Right ventricle myocardium superior (tissue), 1 donor: ENCODE measurements at places on chromosomes 5 and 9.

DNA sequence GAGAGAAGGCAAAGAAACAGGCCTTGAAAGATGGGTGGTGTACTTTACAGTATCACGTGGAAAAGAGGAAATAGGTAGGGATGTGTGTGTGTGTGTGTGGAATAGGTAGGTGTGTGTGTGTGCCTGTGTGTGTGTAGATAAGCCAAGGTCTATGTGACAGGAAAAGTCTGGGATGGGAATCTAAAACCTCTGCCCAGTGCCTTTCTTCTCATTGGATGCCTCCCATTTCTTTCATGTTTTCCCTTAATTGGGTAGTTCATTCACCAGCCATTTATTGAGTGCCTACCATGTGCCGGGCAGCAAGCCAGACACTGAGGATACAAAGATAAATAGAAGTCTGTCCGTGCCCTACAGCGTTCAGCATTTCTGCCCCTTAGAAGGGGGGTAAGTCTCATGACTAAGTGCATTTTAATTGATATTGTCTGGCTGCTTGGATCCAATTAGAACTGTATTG is 1.0 kb downstream of the URM1 start:
- DNase-seq, result no peak

- DNase-seq, result no peak
Observed at GRCh38 chr9:133090187-133090586, 28.4 kb downstream of the CEL start.

DNA sequence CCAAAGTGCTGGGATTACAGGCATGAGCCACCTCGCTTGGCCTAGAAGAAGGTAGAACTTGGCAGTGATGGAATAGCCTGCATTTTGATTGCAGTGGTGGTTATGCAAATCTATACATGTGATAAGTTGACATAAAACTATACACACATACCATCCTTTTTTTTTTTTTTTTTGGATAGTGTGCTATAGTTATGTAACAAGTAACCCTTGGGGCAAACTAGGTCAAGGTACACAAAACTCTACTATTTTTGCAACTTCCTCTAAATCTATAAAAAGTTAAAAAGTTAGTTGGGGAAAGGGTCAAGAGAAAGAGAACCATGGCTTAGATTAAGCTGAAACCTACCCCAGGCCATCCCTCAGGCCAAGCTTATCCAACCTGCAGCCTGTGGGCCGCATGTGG is 11.1 kb downstream of the TRIM14 start:
- DNase-seq, result no peak

- no peak for DNase-seq
Observed at GRCh38 chr9:110028676-110029075, 179.3 kb downstream of the C9orf152 start.

GRCh38 chr9:115115117-115115880 is 2.7 kb downstream of the TNC start:
- no peak for DNase-seq

GRCh38 chr9:77464661-77465060 is 183.5 kb downstream of the GNA14 start:
- no peak for DNase-seq

DNA sequence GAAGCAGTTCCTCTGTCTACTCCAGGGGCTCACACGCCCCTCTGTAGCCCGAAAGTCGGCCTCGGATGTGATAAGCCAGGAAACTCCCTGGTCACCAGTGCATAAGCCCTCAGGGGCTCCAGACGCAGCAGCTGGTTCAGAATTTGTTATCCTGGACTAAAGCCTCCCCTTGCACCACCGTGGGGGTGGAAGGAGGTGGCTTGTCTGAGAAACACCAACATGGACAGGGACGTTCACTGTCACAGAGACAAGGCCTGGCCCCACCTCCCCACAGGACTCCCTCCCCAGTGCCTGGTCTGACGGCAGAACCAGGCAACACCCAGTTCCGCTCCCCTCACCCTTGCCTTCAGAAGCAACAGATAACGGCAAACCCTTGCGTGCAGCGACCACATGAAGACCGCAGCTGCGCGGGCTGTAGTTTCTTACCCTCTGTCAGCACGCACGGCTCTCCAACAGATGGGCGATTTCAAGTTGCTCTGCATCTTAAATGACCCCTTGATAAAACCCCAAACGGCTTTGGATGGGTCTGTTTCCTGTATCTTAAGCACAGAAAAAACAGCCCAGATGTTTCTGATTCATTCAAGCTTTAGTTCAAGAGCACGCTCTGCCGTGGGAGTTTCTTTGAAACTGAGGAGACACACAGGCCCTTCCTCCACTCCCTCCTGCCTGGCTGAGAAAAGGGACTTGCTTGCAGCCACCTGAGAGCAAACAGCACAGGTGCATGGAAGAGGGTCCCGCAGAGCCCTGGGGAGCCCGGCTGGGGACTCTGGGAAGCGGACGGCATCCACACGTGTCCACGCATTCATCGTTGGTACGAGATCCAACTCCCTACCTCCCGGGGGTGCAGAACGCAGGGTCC is 44.7 kb upstream of the NKD2 start:
- peak; percentile 76 for DNase-seq

DNA sequence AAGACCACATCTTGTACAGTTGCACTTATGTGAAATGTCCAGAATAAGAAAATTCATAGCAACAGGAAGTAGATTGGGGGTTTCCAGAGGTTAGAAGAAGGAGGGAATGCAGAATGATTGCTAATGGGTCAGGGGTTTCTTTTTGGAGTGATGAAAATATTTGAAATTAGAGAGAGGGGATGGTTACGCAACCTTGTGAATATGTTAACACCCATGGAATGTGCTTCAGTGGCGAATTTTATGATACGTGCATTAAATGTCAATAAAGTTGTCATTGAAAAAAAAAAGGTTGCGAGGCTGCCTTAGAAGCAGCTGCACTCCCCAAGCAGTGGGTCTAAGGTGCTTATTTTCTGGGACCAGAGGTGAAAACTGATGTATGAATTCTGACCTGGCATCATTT is 64.4 kb upstream of the SUB1 start:
- DNase-seq, result no peak

DNA sequence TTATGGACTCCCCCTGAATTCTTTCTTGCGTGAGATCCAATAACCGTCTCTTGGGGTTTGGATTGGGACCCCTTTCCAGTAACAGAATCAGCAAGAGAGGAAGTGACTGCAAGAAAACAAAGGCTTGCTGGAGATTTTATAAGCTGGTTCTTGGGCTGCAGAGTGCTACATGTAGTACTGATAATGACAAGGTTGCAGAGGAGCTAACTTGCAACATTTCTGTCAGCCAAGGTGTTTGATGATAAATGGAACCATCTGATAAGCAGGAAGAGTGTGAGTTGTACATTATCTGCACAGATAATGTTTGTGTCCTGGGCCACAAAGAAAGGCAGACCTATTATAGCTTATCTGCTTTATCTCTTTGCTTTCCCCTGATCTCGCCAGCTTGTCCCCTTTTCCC is 37.1 kb downstream of the DNAJB5 start:
- DNase-seq, result no peak

DNA sequence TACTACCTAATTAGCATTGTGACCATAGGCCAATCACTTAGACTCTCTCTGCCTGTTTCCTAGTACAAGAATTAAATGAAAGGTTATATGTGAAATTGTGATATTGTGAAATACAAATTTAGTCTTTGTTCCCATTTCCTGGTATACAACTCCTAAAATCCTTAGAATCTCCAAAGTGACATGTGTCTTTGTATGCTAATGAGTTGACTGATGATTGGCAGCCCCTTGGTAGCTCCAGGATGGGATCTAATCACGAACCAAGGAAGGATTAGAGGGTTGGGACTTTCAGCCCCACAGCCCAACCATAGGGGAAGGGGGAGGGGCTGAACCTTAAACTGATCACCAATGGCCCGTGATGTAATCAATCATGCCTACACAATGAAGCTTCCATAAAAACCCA is 31.6 kb downstream of the ATP6V0E1 start:
- no peak for DNase-seq

DNA sequence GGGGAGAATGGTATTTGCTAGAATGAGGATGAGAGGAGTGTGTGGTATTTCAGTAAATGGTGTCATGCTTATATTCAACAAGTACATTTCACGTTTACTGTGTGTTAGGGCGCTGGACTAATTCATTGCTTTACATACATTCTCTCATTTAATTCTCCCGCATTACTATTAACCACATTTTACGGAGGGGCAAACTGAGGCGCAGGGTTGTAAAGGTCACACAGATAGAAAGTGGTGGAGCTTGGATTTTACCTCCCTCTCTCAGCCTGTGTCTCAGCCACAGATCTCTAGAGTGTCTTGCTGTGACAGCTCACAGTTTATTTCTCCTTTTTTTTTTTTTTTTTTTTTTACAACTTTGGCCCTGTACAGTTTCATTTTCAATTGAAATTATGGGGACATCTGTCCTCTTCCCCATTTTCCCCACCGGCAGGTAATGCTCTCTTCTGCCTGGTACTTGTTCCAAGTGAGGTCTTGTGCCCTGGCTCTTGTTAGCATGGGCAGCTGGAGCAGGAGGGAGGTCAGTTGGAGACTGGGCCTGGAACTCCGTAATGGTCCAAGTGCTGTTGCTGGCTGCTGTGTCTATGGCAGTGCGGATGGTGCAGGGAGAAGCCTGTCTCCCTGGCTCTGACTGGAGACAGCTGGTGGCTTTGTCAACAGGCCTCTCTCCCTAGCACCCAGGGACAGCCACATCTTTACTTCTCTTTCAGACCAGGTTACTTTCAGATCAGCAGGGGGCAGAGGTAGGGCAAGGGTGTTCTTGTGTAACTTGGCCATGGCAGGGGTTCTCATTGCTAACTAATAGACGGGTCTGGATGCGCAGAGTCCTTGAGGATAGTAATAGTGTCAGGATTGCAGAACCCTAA is 20.5 kb upstream of the NDST1 start:
- DNase-seq, result peak; percentile 59

- DNase-seq, result peak; percentile 57
Observed at GRCh38 chr9:127980060-127980705, 606 bp downstream of the EEIG1 start.
